ENCODE measurements at places on chromosomes 4 and X. TPM values are rescaled to one million over a fixed set of nuclear protein-coding genes. Genes with fewer than 3 reads are reported as not detected.
A peak's percentile ranks its signal among the peaks of the same experiment; 100 is the strongest.

GRCh38 chrX:5829060-5829459 is 399.6 kb downstream of the NLGN4X start:
- no peak for DNase-seq

Gene CSAG3
- not detected for total RNA-seq

DNA sequence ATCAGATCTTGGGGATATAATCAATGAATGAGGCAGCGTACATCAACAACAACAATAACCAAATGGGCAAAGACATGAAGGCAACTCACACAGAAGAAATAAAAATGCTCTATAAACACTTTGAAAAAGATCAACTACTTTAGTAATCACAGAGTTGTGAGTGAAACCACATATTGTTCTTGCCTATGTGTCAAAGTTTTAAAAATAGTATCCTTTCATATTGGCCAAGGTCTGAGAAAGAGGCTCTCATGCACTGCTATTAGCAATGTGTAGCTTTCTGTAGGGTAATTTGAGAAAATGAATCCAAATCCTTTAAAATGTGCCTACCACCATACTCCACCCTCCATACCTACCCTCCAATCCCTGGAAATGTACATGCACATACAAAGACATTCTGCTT is 25.0 kb downstream of the COQ2 start:
- DNase-seq: no peak

GRCh38 chr4:144289667-144290428 is 149.3 kb upstream of the GYPA start:
- DNase-seq: no peak

GRCh38 chr4:73901031-73901430 is 31.8 kb downstream of the CXCL1 start:
- DNase-seq: no peak

DNA sequence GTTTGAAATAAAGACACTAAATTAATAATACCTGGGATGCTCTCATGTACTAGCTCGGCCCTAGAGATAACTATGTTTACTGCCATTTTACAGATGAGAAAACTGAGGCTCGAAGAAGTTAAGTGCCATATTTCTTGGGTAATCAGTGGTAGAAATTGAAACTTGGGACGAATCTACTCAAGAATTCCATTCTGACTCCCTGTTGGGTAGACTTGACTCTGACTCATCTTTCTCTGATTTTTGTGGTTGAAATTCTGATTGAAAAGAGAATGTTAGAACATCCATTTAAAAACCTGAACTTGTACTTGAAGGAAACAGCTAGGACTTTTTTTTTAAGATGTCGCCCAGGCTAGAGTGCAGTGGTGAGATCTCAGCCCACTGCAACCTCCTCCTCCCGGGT is 50.1 kb upstream of the NSUN7 start:
- DNase-seq: no peak

GRCh38 chrX:41384051-41384705 is 50.2 kb downstream of the DDX3X start:
- peak; percentile 42 for DNase-seq

Gene REPS2
- 13.1 TPM for total RNA-seq

- no peak for DNase-seq
Observed at GRCh38 chr4:74941123-74941522, 8.2 kb downstream of the PARM1 start.

Gene OTUD6A
- total RNA-seq: not detected

DNA sequence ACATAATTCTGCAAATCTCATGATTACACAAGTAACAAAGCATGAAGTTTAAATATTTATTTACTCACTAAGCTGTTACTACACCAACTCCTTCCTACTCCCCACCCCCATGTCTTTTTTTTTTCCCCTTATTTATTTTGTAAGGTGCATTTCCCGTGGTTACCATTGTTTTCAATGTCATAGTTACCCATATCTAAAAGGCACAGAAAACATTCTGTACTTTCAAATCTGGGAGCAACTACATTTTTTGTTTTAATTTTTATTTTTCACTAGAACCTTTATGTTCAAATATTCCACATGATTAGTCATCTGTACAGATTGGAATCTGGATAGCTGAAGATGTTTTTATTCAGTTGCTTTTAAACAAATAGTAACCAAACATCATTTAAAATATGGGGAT is 62.8 kb downstream of the PPP3CA start:
- DNase-seq: no peak

DNA sequence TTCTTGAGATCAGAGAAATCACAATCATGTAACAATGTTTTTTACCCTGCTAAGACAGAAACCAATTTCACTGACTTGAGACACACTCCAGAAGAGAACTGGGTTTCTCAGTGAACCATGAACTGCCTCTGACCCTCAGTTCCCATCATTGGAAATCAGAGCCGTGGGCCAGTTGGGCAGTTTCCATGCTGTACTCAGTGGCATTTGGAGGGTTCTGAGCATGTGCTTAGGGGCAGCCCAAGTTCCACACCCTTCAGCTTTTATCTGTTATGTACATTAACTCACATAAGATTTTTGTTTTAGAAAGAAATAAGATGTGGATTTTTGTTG is 77.9 kb downstream of the BTC start:
- DNase-seq: no peak

DNA sequence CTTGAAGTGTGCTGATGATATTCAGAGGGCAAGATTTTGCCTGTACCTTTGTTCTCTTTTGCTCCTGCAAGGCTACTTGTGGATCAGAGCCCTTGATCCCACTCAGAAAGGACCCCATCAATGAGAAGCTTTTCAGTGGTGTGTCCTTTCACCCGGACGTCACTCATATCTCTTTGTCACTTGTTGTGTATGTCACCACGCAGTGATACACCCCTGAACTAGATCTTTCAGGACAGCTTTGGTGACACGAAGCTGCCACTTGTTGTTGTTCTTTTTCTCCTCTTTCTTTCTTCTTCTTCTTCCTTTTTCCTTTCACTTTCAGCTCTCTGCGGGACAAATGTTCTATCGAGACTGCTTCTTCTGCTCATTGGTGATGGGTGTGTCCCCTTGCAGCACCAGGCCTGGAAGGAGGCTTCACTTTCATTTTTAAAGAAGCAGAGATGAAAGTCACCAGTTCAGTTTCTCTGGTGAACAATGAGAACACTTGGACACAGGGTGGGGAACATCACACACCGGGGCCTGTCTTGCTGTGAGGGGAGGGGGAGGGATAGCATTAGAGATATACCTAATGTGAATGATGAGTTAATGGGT is 83.6 kb downstream of the NBDY start:
- DNase-seq: no peak

- DNase-seq: no peak
Observed at GRCh38 chrX:125219852-125220251, 99.8 kb upstream of the TEX13C start.

DNA sequence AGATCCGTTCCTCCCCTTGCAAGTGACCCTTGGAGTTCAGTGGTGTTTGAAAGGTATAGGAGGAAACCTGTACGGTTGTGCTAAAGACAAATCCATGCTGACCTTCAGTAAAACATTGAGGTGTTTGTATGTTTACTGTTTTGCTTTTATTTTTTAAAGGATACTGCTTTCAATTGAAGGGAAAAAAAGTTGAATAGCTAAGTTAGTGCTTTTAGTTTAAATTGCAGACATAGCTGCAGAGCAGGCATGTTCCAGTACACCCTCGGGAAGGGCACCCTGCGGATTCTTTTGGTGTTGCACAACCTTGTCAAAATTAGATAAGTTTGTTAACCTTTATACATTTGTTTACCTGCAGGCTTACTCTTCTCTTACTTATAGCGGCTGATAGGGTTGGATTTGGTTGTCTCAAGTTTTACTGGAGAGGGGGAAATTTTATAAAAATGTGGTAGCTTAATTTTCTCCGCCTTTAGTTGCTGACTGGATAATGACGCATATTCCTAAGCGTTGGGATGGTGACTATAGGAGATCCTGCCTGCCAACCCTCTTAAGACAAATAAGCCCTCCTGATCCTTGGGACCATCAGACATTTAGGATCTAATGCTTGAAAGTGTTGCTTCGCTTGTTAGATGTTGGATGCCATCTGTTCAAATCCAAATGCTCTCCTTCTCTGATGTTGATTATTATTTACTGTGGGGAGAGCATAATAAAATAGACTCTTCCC is 2.0 kb downstream of the RAPGEF2 start:
- no peak for DNase-seq

DNA sequence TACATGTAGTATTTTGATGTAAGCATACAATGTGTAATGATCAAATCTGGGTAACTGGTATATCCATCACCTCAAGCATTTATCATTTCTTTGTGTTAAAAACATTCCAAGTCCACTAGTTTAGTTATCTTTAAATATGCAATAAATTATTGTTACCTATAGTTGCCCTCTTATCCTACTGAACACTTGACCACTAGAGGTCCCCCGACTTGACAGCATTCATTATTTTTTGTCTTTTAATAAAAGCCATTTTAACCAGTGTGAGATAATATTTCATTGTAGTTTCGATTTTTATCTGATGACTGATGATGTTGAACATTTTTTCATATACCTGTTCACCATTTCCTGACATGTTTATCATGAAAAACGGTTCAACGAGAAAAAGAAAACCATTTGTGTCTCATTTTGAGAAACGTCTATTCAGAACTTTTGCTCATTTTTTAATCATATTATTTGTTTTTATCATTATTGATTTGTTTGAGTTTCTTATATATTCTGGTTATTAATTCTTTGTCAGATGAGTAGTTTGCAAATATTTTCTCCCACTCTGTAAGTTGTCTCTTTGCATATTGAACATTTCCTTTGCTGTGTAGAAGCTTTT is 199.0 kb upstream of the CXXC4 start:
- DNase-seq: no peak

- DNase-seq: no peak
Observed at GRCh38 chrX:153814591-153815315, 15.6 kb downstream of the PDZD4 start.

Gene UVSSA
- total RNA-seq: 22.9 TPM

Gene C4orf33
- 12.0 TPM for total RNA-seq

GRCh38 chrX:120321520-120322281 is 10.4 kb upstream of the TMEM255A start:
- no peak for DNase-seq

- no peak for DNase-seq
Observed at GRCh38 chr4:4990329-4990728, 28.9 kb downstream of the CYTL1 start.

DNA sequence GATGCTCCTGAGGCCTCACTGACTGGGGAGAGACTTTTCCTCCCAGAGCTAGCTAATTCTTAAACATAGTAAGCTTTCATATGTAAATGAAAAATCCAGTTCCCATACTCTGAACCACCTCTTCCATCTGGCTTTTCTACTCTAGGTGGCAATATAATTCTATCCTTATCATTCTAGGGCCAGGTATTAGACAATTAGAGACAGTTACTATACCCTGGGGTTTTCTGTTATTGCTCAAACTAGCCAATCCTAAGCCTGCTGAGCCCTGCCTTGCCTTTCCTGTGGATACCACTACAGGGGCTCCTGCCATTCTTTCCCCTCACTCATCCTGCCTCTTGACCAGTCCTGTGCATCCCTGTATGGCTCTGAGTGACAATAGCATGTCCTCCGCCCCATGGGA is 552.0 kb downstream of the STIM2 start:
- DNase-seq: no peak

Gene FHIP1A
- 50.2 TPM for total RNA-seq

Gene ANXA5
- total RNA-seq: 292 TPM

GRCh38 chrX:114591121-114591520 is 7.2 kb downstream of the HTR2C start:
- DNase-seq: no peak

DNA sequence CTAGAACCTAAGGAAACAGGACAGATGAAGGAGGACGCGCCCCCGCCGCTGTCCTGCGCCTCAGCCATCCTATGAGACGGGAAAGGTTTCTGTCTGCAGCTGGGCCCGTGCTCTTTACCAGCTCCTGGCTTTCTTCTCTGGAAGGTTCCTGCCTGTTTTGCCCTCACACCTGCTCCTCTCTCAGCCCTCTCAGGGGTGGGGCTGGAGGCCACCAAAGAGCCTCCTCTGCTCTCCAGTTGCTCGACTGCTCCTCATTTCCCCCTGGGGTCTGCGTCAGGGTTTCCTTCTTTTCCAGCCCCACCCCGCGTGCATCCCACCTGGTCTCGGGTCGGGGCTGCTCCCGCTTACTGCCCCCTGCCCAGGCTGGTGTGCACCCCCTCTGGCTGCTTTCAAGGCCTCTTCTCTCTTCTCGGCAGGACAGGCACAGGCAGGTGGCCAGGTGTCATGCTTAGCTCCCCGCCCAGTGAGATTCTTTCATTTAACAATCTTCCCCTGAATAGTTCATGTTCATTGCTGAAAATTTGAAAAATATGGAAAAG is 4.6 kb downstream of the HTT-AS start:
- no peak for DNase-seq

DNA sequence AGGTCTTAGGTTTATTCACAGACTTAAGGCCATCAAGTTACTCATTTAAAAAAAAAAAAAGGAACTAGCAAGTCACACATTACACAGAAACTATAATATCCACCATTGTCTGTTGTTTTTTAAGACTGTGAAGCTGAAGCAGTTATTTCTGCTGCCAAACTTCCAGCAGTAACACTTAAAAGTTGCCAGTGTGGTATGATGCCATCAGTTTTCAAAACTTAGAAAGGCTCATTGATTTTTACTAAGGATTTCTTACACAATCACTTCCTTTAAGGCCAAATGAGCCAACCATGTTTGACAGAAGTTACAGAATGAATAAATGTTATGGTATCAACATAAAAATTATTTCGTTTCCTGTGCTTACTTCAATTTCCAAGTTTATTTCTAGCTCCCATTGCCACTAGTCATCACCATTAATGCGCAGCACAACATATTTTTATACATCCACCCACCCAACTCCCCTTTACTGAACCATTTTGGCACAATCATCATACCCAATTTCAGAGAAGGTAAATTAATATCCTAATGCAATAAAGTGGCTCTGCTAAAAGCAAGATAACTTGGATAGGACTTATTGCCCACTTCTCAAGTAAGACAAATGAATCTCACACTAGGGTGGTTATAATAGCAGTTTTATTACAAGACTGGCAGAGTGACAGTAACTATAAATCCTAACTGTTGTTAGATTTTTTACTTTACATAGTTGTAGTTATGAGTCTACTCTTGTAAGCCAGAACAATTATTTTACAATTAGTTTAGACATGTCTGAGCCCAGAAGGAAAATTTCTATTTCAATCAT is 13.1 kb downstream of the PDGFC start:
- no peak for DNase-seq

Gene AWAT2
- not detected for total RNA-seq

Gene MAGEB1
- not detected for total RNA-seq

- DNase-seq: no peak
Observed at GRCh38 chrX:124344246-124344645, 2.1 kb upstream of the SH2D1A start.

Gene PDZD11
- 27.2 TPM for total RNA-seq

GRCh38 chrX:12269484-12269883 is 131.2 kb downstream of the FRMPD4 start:
- DNase-seq: no peak
